Activated naive CD8-positive, alpha-beta T cell treated with anti-CD3 and anti-CD28 coated beads, Interleukin-2, amount 50 U/mL, for 24 hours (primary cell): ENCODE measurements at places on chromosomes 11 and 22.

DNA sequence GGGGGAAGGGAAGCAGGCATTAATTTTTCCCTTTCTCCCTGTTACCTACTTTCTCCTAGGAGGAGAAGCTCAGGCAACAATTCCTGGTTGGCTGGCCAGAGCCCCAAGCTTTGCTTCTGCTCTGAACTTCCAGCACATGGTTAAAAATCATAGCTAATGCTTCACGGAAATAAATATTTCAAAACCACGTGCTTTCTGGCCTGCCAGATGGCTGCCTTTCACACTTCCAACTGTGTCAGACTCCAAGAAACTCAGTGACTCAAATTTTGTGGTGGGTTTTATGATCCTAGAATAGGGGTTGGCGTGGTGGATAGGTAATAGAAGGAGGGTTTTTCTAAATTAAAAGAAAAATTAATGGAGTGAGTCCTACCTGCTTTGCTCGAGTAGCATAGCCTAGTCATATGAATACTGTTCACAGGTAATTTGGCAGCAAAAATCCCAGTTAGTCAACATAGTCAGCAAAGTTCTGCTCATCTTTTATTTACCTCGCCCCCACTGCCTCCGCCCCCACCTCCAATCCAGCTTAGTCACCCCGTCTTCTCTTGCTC lies 58.6 kb downstream of the SC5D start:
- H3K4me3 ChIP-seq, result no peak overlapping the region
- no peaks in the 10 kb centered on the region for H3K36me3 ChIP-seq
- H3K27ac ChIP-seq, result no peak overlapping the region
- H3K27me3 ChIP-seq, result no peaks in the 10 kb centered on the region

GRCh38 chr11:134574425-134574824 lies 162.4 kb upstream of the B3GAT1 start:
- DNase-seq, result no peak
- no peaks in the 10 kb centered on the region for H3K36me3 ChIP-seq
- no peak overlapping the region for H3K27ac ChIP-seq
- no peak overlapping the region for H3K4me3 ChIP-seq
- peaks cover 3% of the 10 kb centered on the region for H3K27me3 ChIP-seq

DNA sequence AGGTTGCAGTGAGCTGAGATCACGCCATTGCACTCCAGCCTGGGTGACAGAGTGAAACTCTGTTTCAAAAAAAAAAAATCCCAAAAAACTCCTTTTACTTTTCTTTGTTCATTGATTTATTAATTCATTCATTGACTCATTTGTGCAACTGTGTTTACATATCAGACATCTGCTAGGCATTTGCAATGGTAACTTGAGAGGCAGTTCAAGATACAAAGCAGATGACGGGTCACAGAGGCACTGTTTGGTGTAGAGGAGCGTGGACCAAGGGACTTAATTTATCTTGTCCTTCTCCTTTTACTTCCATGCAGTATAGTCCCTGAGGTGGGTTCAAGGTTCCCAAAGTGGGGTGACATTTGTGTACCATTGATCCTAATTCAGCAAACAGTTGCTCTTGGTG lies 71.4 kb downstream of the KIAA1671 start:
- no peak overlapping the region for H3K27ac ChIP-seq
- H3K36me3 ChIP-seq, result no peaks in the 10 kb centered on the region
- no peak overlapping the region for H3K4me3 ChIP-seq

GRCh38 chr11:78199653-78200015 lies 10.9 kb downstream of the USP35 start:
- no peak overlapping the region for H3K4me3 ChIP-seq
- DNase-seq, result no peak
- peaks cover 5% of the 10 kb centered on the region for H3K36me3 ChIP-seq
- peaks cover 35% of the 10 kb centered on the region for H3K4me1 ChIP-seq
- no peaks in the 10 kb centered on the region for H3K27me3 ChIP-seq

DNA sequence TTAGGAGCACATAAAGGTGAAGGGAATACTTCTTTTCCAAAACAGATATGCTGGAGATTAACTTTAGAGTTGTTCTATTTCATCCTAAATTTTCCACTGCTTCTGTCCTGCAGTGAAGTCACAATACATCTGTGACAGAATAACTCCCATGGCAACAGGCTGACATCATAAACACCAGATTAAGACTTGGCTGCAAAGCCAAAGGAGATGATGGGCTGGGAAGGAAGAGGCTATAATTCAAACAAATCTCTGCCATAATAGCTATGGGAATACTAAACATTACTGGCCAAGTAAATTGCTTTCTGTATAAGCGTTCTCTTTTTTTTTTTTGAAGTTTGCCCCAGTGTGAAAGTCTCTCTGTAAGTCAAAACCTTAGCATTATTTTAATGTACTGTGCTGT lies 107.7 kb downstream of the CADM1 start:
- H3K4me1 ChIP-seq, result no peaks in the 10 kb centered on the region
- no peaks in the 10 kb centered on the region for H3K27me3 ChIP-seq
- no peak overlapping the region for H3K4me3 ChIP-seq
- no peak for DNase-seq
- H3K27ac ChIP-seq, result no peak overlapping the region
- no peaks in the 10 kb centered on the region for H3K36me3 ChIP-seq

DNA sequence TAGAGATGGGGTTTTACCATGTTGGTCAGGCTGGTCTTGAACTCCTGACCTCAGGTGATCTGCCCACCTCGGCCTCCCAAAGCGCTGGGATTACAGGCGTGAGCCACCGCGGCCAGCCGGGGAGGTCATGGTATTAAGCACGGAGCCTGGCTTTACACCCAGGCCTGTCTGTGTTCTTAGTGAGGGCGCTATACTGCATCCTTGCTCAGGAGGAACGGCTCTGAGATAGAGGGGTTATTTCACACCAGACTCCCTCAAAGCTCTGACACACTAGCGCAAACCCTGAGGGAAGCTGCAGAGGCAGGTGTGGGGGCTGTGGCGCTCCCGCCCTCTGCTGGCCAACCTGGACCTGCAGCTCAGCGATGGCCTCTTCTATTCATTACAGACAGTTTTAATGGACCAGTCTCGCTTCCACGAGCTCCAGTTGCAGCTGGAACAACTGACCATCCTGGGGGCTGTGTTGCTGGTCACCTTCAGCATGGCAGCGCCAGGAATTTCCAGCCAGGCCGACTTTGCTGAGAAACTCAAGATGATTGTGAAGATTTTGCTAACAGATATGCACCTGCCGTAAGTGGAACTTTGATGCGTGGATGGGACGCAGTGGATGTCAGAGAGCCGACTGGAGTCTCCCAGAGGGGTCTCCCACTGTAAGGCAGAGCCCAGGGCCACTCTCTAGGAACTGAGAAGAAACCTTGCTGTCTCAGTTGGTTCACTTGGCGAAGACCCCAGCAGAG lies 26.2 kb downstream of the TCP11L1 start:
- H3K27ac ChIP-seq, result no peak overlapping the region
- peak; percentile 72 for DNase-seq
- H3K4me1 ChIP-seq, result peaks cover 43% of the 10 kb centered on the region
- no peak overlapping the region for H3K4me3 ChIP-seq
- H3K36me3 ChIP-seq, result peaks cover 16% of the 10 kb centered on the region

- no peaks in the 10 kb centered on the region for H3K36me3 ChIP-seq
- DNase-seq, result no peak
- no peaks in the 10 kb centered on the region for H3K27me3 ChIP-seq
- peaks cover 50% of the 10 kb centered on the region for H3K4me1 ChIP-seq
- H3K27ac ChIP-seq, result no peak overlapping the region
Measured at GRCh38 chr11:2465202-2466068, 20.6 kb downstream of the KCNQ1 start.

DNA sequence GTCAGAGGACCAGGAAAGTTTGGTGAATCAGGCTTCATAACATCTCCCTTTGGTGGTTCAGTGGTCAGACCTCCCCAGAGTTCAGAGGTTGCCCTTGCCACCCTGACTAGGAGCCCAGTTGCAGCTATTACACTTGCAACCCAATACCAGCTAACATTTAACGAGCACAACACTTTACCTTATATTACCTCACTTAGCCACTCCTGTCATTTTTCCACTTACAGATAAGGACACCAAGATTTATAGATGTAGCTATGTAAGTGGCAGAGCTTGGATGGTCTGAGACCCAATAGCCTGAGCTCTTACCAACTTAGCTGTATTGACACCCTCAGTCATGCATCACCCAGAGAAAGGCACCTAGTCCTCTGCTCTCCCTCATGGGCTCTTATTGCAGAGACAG lies 234.7 kb downstream of the INSC start:
- peaks cover 6% of the 10 kb centered on the region for H3K27me3 ChIP-seq
- no peak overlapping the region for H3K4me3 ChIP-seq
- H3K36me3 ChIP-seq, result no peaks in the 10 kb centered on the region
- no peak overlapping the region for H3K27ac ChIP-seq
- no peak for DNase-seq

GRCh38 chr22:40491990-40492631 lies 121.7 kb downstream of the SGSM3 start:
- peak overlapping the region; percentile 24 for H3K27ac ChIP-seq
- H3K4me3 ChIP-seq, result no peak overlapping the region
- DNase-seq, result no peak
- no peaks in the 10 kb centered on the region for H3K36me3 ChIP-seq
- peaks cover 34% of the 10 kb centered on the region for H3K4me1 ChIP-seq

DNA sequence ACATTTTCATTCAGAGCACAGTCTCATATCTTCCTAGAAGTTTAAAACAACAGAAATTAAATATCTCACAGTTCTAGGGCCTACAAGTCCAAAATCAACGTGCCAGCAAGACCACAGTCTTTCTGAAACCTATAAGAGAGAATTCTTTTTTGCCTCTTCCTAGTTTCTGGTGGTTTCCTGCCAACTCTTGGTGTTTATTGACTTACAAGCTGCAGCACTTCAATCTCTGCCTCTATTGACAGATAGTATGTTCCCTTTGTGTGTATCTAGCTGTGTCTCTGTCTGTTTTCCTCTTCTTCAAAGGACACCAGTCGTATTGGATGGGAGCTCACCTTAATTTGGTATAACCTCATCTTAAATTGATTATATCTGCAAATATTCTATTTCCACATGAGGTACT lies 347.5 kb downstream of the DCDC1 start:
- no peaks in the 10 kb centered on the region for H3K4me1 ChIP-seq
- no peak overlapping the region for H3K27ac ChIP-seq
- H3K36me3 ChIP-seq, result no peaks in the 10 kb centered on the region
- H3K27me3 ChIP-seq, result peaks cover 1% of the 10 kb centered on the region
- no peak overlapping the region for H3K4me3 ChIP-seq

DNA sequence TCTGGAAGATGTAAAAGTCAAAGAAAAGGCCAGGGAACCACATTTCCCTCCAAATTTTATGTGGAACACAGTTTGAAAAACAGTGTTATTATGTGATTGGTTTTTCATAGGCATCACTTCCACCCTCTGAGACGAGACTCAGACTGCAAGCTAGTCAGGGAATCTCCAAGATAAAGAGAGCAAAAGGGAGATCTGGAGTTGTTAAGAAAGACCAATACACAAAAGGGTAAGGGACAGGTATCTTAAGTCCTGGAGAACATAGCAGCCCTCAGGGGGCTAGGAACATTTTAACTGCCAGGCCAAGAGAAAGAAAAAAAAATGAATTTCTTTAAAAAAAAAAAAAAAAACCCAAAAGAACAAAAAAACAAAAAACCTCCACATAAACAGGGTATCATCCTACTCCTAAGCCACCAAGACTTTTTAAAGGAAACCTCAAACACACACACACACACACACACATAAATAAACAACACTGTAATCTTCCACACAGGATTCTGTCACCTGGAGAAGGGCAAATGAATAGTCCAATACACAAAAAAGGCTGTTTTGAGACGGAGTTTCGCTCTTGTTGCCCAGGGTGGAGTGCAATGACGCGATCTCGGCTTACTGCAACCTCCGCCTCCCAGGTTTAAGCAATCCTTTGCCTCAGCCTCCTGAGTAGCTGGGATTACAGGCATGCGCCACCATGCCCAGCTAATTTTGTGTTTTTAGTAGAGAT lies 44.5 kb downstream of the CELF1 start:
- no peak overlapping the region for H3K4me3 ChIP-seq
- no peak for DNase-seq
- H3K36me3 ChIP-seq, result peaks cover 15% of the 10 kb centered on the region
